ENCODE measurements at places on chromosomes 4 and X.

- no peak for DNase-seq
Measured at GRCh38 chrX:110180176-110180927, 137.5 kb downstream of the AMMECR1 start.

DNA sequence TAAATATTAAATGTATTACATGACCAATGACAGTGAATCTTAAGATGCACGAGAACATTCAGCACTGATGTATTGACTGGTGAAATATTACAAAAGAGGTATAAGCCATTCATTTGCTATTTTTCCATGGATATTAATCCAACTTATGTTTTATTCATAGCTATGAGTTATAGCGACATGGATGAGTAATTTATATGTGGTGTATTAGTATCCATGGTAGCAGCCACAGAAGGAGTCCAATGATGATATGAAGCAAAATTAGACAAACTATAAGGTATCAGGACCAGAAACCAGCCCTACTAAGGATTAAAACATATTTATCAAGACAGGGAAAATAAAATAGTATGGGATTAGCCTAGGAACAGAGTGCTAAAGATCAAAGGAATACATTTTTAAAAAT lies 50.7 kb downstream of the THAP9 start:
- no peak for DNase-seq

- no peak for DNase-seq
Measured at GRCh38 chr4:144355811-144356757, 215.6 kb upstream of the GYPA start.

GRCh38 chr4:182764642-182765041 lies 152.5 kb downstream of the DCTD start:
- no peak for DNase-seq

- no peak for DNase-seq
Measured at GRCh38 chr4:55096619-55097018, 28.8 kb downstream of the KDR start.

DNA sequence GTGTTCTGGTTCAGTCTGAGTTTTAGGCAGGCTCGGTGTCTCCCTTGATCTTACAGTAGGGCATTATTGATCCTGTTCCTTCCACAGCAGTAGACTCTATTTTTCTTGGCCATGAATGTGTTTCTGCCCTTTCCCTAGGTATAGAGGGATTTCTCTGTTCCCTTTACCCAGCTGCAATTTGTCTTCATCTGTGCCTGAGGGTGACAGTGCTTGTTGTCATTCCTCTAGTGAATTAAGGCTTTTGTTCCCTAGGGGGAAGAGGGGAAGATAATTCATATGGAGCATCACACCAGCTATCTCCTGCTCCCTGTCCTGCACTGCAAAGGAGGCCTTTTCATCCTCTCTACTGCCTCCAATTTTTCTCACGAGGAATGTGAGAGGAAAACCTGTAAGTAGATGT lies 39.7 kb upstream of the CXorf51A start:
- no peak for DNase-seq

GRCh38 chrX:135741192-135741715 lies 26.7 kb downstream of the CT45A3 start:
- DNase-seq, result no peak

- no peak for DNase-seq
Measured at GRCh38 chr4:17662694-17663093, 48.3 kb downstream of the MED28 start.

GRCh38 chrX:106919932-106920452 lies at the start of gene CLDN2:
Gene CLDN2 (plus strand): TSS chrX:106920402. CDS start chrX:106928229, 7,827 bp downstream.
- DNase-seq, result no peak

DNA sequence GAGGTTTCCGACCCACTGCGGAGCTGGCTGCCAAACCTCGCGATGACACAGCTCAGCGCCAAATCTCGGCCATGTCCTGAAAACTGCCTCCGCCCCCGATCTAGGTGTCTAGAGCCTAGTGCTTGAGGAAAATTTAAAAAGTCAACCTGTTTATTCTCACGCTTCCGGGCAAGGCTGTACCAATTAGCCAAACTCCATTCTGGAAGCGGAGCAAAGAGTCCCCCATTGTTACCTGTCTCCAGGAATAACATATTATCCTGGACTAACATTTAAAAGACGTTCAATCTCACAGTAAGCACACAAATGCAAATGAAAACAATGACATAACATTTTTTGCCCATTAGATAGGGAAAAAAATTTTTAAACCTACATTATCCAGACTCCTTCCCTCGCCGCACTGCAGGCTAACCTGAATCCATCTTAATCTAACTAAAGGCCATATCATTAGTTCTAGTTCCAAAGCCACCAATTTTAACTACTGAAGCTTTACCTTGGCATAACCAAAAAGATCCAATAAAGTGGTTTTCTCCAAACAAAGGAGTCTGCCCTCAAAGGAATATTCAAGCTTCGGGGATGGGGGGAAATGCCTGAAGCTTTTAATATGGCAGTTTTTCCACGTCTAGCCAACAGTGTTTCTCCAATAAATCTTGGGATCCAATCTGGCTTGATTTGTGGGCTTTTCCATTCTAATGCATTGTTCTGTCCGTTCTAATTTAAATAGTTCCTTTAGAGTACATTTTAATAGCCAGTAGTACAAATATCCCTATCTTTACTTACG lies 1.9 kb downstream of the HUWE1 start:
- no peak for DNase-seq

- DNase-seq, result no peak
Measured at GRCh38 chr4:93827272-93827947, 1.1 kb upstream of the ATOH1 start.

GRCh38 chrX:66163447-66163846 lies 600 bp upstream of the HEPH start:
- DNase-seq, result no peak

DNA sequence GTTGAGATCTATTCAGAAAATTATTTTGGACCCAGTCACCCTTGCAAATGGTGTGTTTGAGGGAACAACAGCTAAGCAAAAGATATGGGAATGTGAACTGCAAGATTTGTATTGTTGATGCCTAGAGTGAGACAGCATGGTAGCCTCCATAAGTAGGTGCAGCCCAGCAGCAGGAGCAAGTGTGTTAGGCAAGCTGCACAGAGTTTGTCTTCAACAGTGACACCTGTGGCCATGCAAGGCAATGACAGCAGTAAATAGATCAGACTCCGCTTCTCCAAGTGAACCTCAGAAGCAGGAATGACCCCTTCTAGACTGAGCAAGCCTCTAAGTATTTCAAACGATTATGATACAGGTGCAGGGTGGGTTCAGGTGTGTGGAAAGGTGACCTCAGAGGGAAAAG lies 133.4 kb upstream of the MSX1 start:
- no peak for DNase-seq

GRCh38 chr4:185925910-185926360 lies 113.9 kb upstream of the SORBS2 start:
- no peak for DNase-seq

Measured in stimulated activated CD8-positive, alpha-beta memory T cell treated with anti-CD3 and anti-CD28 coated beads, Interleukin-2, amount 100 ng/mL, for 1 hour (primary cell).